ENCODE measurements at places on chromosomes 11 and 22.

GRCh38 chr11:64340671-64341335 is 799 bp downstream of the CCDC88B start:
- peak; percentile 75 for DNase-seq

DNA sequence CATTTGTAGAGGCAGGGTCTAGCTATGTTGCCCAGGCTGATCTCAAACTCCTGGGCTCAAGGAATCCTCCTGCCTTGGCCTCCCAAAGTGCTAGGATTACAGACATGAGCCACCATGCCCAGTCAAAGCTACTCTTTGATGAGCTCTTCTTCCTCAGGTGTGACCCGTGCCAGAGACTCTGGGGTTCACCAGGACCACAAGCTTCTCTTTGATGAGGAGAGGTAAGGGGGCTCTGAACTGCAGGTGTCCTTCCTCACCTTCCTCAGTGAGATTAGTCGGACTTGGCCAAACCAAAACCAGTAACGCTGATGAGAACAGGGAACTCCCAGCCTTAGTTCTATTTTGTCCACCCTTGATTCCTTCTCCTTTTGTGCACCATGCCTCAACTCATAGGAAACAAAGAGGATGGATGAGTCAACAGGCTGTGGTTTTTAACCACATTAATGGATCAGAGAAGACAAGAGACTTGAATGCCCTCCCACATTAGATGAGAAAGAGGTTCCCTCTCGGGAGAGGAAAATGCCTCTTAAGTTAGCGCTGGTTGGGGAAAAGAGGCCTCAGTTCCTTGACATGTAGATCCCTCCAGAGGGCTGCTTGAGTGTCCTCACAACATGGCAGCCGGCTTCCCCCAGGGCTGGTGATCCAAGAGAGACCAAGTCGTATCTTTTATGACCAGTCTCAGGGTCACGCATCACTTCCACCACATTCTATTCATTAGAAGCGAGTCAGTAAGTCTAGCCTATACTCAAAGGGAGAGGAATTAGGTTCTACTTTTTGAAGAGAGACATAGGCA is 25.7 kb upstream of the CTR9 start:
- no peak for DNase-seq

DNA sequence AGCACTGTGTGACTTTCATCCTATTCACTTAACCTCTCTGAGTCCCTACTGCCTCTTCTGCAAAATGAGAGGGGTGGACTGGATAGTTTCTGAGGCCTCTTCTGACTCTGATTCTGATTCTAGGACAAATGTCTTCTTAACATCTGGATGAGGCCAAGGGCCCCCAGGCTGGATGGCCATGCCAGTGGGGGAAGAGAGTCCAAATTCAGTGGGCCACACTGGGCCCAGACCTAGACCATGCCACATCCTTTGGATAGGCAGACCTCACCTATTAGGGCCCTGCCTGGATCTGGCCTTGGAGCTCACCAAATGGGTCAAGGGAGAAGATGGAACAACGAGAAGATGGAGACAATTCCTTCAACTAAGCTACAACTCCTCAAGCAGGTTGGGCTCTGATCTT is 24.6 kb downstream of the NRXN2 start:
- DNase-seq, result no peak

- DNase-seq, result no peak
Observed at GRCh38 chr22:48574776-48575617, 1252.7 kb downstream of the BRD1 start.

GRCh38 chr11:111417766-111418435 is 38.8 kb upstream of the POU2AF1 start:
- no peak for DNase-seq

DNA sequence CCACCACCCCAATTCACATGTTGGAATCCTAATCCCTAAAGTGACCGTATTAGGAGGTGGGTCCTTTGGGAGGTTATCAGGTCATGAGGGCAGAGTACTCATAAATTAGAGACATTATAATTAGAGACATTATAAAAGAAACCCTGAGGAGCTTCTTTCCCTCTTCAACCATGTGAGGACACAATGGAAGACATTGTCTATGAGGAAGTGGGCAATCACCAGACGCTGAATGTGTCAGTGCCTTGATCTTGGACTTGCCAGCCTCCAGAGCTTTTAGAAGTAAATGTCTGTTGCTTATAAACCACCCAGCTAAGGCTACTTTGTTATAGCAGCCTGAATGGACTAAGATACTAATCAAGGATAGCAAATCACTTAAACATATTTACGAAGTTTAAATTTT is 14.8 kb downstream of the GAB2 start:
- DNase-seq, result no peak

DNA sequence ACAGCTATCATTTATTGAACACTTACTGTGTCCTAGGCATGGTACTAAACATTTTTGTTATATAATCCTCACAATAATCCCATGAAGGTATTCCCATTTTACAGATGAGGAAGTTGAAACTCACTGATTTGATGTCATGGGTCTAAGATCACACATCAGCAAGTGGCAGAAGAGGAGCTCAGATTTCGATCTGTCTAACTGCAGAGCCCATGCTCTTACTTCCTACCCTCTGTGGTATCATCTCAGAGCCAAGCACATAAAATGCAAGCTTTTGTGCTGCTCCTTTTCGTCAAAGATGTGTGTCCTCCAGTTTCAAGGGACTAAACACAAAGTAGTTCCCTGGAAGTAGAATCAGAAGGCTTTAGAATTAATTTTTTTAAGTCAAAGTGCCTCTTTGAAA is 71.1 kb downstream of the ARFGAP2 start:
- no peak for DNase-seq

- DNase-seq, result no peak
Observed at GRCh38 chr22:43560651-43561050, 148.8 kb downstream of the MPPED1 start.

DNA sequence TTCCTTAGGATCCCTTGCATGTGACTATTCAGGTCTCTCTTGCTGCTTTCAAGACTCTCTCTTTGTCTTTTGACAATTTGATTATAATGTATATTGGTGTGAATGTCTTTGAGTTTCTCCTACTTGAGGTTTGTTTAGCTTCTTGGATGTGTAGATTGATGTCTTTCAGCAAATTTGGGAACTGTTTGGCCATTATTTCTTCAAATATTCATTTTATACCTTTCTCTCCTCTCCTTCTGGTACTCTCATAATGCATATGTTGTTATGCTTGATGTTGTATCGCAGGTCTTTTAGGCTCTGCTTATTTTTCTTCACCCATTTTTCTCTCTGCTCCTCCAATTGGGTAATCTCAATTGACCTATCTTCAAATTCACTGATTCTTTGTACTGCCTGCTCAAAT is 44.2 kb downstream of the OR2AT4 start:
- DNase-seq, result no peak

GRCh38 chr11:66719111-66719872 is 9.7 kb downstream of the SPTBN2 start:
- no peak for DNase-seq

DNA sequence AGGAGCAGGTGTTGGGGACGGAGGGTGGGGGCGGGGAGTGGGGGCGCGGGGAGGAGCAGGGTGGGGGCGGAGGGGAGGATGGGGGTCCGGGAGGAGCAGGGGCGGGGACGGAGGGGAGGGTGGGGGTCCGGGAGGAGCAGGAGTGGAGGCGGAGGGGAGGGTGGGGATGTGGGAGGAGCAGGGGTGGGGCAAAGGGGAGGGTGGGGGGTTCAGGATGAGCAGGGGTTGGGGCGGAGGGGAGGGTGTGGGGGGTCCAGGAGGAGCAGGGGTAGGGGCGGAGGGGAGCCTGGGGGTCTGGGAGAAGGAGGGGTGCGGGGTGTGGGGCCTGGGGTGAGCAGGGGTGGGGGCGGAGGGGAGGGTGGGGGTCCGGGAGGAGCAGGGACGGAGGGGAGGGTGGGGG is 17.1 kb downstream of the CRELD2 start:
- no peak for DNase-seq

DNA sequence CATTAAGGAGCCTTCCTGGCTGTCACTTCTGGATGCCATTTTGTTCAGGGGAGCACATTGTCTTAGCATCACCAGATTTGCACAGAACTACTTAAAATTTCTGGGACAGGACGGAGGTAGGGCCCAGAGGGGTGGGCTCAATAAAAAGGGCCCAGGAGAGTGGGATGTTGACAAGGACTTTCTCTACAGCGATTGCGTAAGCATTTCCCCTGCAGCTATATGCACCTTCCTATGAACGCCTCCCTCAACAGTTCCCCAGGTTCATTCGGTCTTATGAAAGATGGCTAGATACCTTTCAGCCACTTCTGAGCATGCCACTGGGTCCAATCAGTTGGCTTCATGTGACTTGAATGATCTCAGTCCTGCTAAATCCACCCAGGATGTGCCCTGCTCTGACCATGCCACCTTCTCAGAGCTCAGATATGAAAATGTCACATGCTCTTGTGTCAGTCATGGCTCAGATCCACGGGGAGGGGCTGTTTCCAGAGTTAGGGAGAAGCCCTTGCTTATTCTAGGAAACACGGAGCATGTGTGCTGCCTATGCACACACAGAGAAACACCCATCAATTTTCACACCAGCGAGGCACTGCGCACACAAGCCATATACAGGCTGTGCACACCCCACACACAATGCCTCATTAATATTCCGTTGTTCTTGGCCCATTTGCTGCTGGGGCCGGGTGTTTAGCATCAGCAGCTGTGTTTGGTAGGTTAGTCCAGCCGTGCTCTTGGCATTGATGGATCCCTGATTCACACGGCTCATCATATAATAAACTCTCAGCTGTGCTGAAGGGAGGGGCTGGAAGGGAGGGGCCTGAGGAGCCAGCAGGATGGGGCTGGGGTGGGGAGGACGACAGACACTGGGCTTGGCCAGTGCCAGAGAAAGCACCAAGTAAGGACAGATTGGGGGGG is 52.5 kb upstream of the NNMT start:
- DNase-seq, result no peak

GRCh38 chr22:44664149-44664548 is 37.9 kb upstream of the PRR5 start:
- peak; percentile 44 for DNase-seq

- DNase-seq, result no peak
Observed at GRCh38 chr11:80872116-80872728, 1431.4 kb upstream of the TENM4 start.

GRCh38 chr11:59012398-59013265 is 73.3 kb downstream of the GLYATL1 start:
- no peak for DNase-seq

- DNase-seq, result peak; percentile 63
Observed at GRCh38 chr11:64233913-64234586, at the start of gene VEGFB. VEGFB (plus strand) TSS chr11:64234584; CDS start chr11:64234834, 250 bp downstream.

- DNase-seq, result no peak
Observed at GRCh38 chr11:79388201-79388600, 52.6 kb downstream of the TENM4 start.

DNA sequence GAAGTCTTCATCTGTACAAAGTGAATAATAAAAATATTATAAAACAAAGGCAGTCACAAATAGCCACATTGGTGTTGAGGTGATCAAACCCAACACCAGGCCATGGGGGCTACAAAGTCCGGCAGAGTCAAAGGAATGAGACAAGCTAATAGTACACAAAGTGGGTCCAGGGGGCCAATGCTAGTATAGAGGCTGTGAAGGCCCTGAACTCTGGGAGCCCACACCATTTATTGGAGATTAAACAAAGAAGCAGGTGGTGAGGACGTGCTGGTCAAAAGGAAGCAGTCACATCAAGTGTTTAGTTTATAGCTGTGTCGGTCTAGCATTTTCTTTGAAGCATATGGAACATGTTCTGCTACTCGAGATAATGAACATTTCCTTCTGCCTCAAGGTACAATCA is 58.6 kb upstream of the CCT8L2 start:
- no peak for DNase-seq

- DNase-seq, result no peak
Observed at GRCh38 chr11:15912291-15912690, 444.1 kb downstream of the SOX6 start.

- DNase-seq, result no peak
Observed at GRCh38 chr11:96194581-96195374, 148.2 kb downstream of the MAML2 start.

DNA sequence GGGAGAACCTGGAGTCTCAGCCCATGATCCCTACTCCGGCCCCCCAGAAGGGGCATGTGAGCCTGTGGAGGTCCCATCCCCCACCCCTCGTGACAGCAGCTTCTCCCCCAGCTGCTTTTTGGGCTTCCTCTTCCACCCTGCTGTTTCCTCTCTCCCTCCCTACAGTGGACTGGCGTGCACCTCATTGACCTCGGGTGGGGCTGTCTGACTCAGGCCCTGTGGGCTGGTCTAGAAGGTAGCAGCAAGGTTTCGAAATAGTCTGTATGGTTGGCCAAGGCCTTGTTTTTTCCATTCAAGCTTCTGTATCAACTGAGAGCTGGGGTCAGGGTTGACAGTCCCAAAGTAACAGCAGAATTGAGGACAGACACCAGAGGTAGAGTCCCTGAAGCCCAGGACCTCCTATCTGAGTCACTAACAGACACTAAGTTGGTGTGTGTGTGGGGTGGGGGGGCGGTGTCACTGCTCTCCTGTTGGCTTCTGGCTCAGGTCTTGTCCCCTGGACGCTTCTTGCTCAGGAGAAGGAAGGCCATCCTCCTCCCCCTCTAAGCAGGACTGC is 7.7 kb downstream of the SLC37A2 start:
- no peak for DNase-seq

DNA sequence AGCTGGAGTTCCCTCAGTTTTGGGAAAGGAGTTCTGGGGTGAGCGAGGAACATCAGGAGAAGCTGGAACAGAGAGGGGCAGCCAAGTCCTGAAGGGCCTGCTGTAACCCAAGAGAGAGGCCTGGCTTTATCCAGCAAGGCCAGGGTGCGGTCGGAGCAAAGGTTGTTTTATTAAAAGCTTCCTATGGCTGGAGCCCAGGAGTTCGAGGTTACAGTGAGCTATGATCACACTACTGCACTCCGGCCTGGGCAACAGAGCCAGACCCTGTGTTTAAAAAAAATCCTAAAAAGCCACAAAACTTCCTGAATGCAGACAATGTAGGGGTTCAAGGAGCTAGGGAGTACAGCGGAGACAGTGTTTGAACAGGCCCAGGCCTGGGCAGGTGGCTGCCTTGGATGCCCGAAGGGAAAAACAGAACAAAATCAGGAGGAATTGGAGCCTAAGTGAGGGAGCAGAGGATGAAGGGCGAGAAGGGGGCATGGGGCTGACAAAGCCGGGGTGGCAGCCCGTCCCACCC is 22.2 kb upstream of the MALAT1 start:
- DNase-seq, result no peak

GRCh38 chr11:72609476-72609875 is 64.7 kb downstream of the PDE2A start:
- no peak for DNase-seq

- DNase-seq, result no peak
Observed at GRCh38 chr22:46104170-46104880, 46.0 kb upstream of the PPARA start.

DNA sequence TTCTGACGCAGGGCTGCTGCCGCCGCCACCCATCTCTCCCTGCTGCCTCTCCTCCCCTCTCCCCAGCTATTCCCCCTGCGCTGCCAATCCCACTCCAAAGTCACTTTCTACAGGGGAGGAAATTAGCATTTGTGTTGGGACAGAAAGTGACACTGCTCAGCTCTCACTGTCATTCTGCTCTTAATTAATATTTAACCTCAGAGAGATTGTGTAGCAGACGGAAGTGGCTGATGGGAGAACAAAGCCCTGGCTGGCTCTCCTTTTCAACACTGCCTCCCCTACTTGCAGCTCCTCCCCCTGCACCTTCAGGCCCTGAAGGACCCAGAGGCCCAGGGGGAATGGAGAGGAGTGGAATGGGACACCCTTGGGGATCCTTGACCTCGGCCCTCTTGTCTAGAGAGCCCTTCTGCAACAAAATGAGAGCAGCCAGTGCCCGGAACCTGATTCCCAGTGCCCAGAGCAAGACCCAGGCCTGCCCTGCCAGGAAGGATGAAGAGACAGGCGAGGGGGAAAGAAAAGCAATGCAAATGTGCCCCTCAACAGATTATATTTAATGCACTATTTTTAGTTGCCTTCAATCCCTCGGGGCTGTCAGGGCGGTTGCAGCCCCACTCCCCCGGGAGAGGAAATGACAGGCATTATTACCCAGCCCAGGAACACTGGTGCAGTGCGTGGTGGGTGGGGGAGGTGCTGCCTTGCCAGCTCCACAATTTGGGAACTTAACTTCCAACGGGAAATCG is 14.6 kb upstream of the NRGN start:
- DNase-seq, result no peak
